ENCODE measurements at places on chromosomes 1 and 21. TPM values are rescaled to one million over a fixed set of nuclear protein-coding genes. Genes with fewer than 3 reads are reported as not detected.

Gene LAMB3
- polyA plus RNA-seq, result 4.9 TPM

Gene ASCL5
- polyA plus RNA-seq, result not detected

Gene MSH4
- 0.16 TPM for polyA plus RNA-seq

Gene KCNT2
- polyA plus RNA-seq, result 1.9 TPM

Gene SLC26A9
- 12.6 TPM for polyA plus RNA-seq

Gene STIL
- 0.27 TPM for polyA plus RNA-seq

- DNase-seq, result peak; percentile 6
Observed at GRCh38 chr1:66546047-66546810, 12.3 kb downstream of the SGIP1 start.

DNA sequence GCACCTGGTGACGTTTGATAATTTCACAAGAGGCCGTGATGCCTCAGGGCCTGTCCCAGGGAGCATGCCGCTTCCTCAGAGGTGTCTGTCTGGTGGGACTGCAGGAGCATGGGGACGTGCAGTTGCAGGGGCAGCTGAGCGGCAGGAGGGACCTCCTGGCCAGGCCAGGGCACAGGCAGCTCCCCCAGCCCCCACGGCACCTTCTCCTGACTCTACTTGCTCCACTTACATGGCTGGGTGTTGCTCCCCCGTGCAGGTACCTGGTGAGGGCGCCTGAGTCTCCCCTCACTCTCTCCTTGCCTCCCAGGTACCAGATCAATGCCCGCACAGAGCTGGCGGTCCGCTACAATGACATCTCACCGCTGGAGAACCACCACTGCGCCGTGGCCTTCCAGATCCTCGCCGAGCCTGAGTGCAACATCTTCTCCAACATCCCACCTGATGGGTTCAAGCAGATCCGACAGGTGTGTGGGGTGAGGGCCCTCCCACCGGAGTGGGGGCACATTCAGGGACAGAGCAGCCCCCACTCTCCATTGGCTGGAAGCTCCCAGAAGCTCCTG, 108.4 kb downstream of the PDE9A start:
- no peak for DNase-seq

- no peak for DNase-seq
Observed at GRCh38 chr1:27157194-27157593, 2.3 kb upstream of the SLC9A1 start.

DNA sequence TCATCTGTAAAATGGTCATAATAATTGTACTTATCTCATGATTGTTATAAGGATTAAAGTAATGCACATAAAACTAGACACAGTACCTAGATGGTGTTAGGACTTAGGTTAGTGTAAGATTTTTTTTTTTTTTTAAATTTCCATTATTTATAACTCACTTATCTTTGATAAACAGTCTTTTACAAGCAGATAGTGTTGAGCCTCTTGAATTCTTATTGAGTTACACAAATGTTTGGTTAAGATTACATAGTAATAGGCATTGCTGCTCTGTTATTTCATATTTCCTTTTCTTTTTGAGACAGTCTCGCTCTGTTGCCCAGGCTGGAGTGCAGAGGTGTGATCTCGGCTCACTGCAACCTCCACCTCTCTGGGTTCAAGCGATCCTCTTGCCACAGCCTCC, 15.4 kb downstream of the MRPS6 start:
- no peak for DNase-seq

DNA sequence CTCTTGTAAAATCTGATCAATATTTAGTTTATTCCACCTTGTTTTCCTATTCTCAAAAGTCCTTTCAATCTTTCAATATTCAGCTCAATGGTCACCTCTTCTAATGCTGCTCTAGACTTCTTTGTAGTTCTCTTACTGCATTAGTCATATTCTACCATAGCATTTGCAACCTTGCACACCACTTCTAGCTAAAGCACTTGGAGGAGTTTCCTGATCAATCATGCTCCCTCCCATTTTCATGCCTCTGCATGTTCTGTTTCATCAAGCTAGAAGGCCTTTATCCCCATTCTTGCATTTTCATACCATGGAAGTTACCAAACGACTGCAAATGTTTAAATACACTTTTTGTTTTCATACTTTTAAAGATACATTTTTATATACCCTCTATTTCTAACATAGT, 72.1 kb downstream of the SLC5A9 start:
- no peak for DNase-seq

GRCh38 chr1:169019419-169020058, 87.0 kb upstream of the ATP1B1 start:
- no peak for DNase-seq

- DNase-seq, result no peak
Observed at GRCh38 chr21:15774590-15774989, 44.8 kb downstream of the USP25 start.

DNA sequence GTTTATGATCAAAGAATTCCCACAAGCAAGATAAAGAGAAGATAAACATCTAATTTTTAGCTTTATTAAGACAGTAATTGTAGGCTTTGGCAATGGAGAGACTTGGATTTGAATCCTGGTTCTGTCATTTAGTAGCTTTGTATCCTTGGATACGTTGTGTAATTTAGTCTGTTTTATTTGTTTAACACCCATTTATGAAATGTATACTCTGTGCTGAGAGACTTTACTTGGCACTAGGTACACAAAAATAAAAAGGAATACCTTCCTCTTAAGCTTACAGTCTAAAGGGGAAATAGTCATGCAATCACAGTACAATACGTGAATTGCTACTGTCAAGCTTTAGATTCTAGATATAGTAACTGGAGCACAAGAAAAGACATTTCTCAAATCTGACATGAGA, 23.8 kb downstream of the ZMPSTE24 start:
- no peak for DNase-seq

DNA sequence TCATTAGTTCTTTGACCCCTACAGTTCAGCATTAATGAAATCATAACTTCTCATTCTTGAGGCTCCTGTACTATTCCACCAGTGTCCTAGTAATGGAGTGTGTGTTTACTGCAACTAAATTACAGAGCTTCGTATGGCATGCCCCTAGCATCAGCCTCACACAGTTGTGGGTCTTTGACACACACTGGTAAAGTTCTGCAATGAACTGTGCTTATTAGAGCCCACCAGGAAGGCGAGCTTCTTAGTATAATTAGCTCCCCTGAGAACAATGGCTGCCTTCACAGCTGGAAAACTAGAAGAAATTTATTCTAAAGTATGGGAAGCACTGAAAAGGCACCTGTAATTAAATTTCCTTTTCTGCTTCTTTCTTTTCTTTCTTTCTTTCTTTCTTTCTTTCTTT, 251.1 kb upstream of the RGS18 start:
- no peak for DNase-seq

- no peak for DNase-seq
Observed at GRCh38 chr1:73860421-73860950, 337.5 kb downstream of the LRRIQ3 start.

GRCh38 chr1:236302941-236303340, 21.2 kb upstream of the ERO1B start:
- DNase-seq, result no peak

DNA sequence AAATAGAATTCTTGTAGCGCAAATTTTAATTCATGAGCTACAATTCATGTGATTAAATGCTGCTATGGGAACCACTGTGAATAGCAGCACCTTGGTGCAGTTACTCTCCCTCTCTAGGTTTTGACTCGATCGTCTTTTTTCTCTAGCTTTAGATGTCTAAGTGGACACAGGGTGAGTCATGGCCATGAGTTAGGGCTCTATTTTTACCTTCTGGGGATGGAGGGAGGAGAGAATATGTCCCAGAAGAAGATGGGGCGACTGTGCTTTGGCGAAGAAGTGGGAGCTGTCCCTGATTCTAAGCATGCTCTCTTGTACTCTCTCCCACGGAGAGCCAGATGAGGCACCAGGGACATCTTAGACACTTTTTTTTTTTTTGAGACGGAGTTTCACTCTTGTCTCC, 1.6 kb upstream of the OR2B11 start:
- no peak for DNase-seq

DNA sequence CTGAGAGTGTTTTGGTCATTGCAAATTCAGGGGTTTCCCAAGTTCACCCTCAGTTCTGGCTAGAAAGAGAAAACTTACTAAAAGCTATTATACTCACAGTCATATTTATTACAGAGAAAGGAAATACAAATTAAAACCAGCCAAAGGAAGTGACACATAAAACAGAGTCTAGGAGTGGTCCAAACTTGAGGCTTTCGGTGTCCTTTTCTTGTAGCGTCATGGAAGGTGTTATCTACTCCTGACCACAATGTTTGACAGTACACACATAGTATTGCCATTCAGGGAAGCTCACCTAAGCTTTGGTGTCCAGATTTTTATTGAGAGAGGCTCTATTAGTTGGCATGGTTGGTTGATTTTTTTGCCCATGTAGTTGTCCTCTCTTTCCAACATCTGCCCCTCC, 59.0 kb downstream of the SLC35A3 start:
- no peak for DNase-seq

DNA sequence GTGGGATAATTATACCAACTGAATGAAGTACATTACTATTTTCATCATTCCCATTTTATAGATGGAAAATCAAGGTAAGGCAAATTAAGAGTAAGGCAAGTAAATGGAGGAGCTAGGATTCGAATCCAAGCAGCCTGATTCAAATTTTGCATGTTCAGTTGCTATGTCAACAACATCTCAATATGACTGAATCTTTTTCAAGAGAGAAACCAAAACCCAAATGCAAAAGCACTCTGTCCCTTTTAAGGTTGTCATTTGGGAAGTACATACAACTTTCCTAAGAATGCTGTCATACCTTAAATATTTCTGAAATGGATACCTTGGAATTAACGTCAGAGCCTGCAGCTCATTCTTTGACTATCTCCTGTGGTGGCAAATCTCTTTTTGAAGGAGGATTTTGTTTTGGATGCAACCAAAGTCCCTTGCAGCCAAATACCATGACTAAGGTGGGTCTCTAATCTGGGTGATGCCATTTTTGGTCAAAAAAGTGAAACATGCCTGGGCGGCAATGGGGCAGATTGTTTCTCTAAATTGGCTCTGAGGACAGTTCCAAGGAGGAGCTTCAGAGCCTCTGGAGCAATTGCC, 25.4 kb downstream of the ADAMTS1 start:
- DNase-seq, result no peak

Data from right cardiac atrium (tissue), 5 donors.